ENCODE measurements at places on chromosomes 4 and X.

GRCh38 chr4:153212736-153213135, 8.5 kb downstream of the TRIM2 start:
- no peak for DNase-seq

DNA sequence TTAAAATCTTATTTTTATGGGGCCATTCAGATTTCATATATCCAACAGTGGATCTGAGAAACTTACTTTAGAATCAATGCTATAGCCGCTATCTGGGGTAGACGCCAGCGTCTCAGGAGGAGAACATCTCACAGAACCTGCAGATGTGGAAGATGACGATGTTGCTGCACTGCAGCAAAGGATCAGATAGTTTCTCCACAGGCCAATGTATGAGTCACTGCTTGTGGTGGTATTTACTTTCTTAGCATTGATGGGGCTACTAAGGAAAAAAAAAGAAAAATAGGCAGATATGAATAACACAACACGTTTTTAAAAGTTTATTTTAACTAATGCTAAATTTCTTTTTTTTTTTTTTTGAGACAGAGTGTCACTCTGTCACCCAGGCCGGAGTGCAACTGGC, 85.9 kb downstream of the ZAR1 start:
- no peak for DNase-seq

DNA sequence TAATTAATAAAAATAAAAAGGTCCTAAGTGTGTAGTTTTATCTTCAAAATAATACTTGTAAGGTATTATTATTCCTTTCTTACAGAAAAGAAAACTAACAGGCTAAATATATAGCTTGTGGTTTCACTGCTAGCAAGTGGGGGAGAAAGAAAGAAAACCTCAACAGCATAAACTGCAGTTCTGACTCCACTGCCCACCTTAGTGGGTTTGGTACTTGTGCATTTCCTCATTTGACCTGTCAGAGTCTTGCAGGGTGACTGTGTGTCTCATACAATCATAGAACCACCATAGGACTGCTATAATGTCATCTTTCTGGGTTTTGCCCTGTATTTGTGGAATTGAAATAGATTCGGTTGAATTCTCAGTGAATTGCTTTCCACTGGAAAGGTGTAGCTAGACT, 94.7 kb upstream of the PUDP start:
- DNase-seq = no peak

DNA sequence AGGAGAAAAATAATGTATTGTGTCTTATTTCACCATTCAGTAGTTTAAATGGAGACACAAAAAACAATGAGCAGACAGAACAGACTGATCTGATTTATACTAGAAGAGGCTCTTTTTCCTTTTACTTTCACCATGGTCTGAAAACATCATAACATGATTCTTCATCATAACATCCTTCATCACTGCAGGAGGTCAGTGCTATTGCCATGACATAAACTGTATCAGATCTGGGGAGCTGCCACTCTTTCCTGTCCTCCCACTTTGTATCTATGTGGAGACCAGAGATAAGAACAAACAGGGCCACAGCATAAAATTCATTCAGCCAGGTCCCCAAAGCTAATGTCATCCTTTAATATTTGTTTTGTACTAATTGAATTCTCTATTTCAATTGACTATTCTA, 25.2 kb downstream of the SOD3 start:
- DNase-seq = no peak

GRCh38 chr4:107380190-107380589, 339.8 kb downstream of the PAPSS1 start:
- DNase-seq = no peak

- DNase-seq = no peak
Observed at GRCh38 chr4:126794363-126794762, 838.4 kb upstream of the INTU start.
